ENCODE measurements at places on chromosomes 5 and 9. TPM values are rescaled to one million over a fixed set of nuclear protein-coding genes. Genes with fewer than 3 reads are reported as not detected.

- DNase-seq = no peak
Measured at GRCh38 chr9:120878188-120879130, 1.5 kb upstream of the PHF19 start.

DNA sequence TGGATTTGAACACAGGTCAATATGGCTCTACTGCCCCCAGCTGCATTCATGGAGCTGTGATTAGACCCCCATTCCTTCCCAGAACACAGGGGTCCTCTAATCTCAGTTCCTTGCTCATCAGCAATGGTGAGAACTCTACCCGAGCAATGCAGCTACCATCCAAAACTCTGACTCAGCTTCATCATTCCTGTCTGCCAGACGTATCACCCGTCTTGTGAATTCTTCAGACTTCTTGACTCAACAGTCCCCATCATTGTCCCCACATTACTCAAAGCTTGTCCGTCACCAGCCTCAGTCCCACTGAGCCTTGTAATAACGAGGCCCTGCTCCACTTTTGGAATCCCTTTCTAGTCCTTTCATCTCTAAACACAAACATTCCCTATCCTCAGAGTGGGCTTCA, 36.3 kb upstream of the STX17 start:
- DNase-seq = no peak

KCNN2 gene
- 4.9 TPM for total RNA-seq

FBXO10 gene
- total RNA-seq = 3.9 TPM

DNA sequence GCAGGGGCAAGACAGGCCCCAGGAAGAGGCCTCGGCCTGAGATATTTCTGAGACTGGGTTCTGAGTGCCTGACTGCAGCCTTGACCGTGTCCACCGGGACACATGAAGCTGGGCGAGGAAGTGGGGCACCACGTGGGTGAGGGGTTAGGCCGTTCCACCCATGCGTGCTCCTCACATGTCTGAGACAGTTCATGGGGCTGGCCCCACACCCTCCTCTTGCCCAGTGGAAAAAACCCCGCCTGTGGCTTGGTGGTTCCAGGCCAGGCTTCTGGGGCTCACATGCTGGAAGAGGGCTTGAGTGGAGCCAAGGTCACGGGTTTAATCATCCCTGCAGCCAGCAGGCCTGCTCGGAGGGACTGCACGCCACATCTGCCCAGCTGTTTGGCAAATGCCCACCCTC, 11.4 kb downstream of the HMCN2 start:
- no peak for DNase-seq

DRD1 gene
- 0.83 TPM for total RNA-seq

- DNase-seq = no peak
Measured at GRCh38 chr5:141948812-141949211, 9.2 kb downstream of the PCDH12 start.

AIF1L gene
- 9.3 TPM for total RNA-seq

DNA sequence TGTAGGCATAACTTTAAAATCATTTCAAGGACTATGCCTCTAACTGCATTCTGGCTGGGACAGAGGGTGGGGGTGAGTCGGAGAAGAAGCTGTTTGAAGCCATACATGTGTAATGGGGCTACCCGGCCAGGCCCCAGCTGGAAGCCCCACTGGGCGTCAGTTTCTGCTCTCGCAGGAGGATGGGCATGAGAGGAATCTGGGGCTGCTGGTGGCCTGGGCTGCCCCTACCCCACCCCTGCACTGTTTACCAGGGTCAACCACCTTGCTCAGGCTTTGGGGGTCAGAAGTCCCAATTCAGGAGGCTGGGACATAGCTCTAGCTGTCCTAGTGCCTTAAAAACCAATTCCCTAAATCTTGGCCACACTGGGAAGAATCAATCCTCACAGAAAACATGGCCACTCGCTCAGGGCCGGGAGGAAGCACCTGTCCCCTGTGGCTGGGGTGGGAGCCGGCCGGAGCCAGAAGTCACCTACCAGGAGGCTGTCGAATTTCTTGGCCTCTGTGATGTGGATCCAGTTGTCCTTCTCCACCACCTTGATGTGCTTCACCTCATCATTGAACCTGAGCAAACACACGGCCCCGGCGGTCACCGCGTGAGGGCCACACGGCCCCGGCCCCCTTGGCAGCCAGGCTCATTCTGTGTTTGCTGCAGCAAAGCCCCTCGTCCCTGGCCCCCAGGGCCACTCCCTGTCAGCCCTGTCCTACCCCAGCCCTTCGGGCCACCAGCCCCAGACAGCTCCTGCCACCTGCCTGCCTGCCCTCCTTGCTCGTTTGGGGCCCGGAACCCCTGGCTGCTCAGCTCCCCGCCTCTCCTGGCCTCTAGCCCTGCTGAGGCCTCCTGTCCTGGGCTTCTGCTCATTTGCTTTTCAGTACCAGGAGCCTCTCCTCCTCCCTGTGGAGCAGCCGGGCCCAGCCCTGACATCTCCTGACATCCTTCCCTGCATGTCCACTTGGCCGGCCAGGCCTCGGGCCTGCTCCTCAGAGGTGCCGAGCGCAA, 33.6 kb upstream of the SARDH start:
- DNase-seq = no peak

Measured in lung (tissue), 17 donors.